Fibroblast of villous mesenchyme (primary cell): ENCODE measurements at places on chromosomes 5 and 9. TPM values are rescaled to one million over a fixed set of nuclear protein-coding genes. Genes with fewer than 3 reads are reported as not detected.

HMGCS1 gene
- total RNA-seq, result 220 and 234 TPM in 2 replicates

SAXO1 gene
- total RNA-seq, result not detected in 2 replicates

SPINK6 gene
- not detected in 2 replicates for total RNA-seq

NAIF1 gene
- total RNA-seq, result 6.8 and 10.8 TPM in 2 replicates

SPATA31A7 gene
- total RNA-seq, result not detected in 2 replicates

FOXD4L6 gene
- total RNA-seq, result under 0.01 TPM in 1 of 2 replicates, not detected in the other

WNK2 gene
- not detected in 2 replicates for total RNA-seq

TRIP13 gene
- total RNA-seq, result 16.8 and 29.8 TPM in 2 replicates

LECT2 gene
- total RNA-seq, result not detected in 2 replicates

ZNF367 gene
- total RNA-seq, result 4.8 and 5.6 TPM in 2 replicates

WHRN gene
- total RNA-seq, result 1.3 and 1.6 TPM in 2 replicates

CDH9 gene
- total RNA-seq, result not detected in 2 replicates

ARSB gene
- total RNA-seq, result 26.1 and 26.3 TPM in 2 replicates

MARCHF11 gene
- not detected in 2 replicates for total RNA-seq

ITK gene
- 1.3 TPM in 1 of 2 replicates, not detected in the other for total RNA-seq

FGF10 gene
- not detected in 2 replicates for total RNA-seq

SPARC gene
- total RNA-seq, result 1,969 and 2,230 TPM in 2 replicates

NR2F1 gene
- 29.8 and 68.3 TPM in 2 replicates for total RNA-seq

CDX1 gene
- under 0.01 and 0.64 TPM in 2 replicates for total RNA-seq

SOHLH1 gene
- total RNA-seq, result not detected in 2 replicates

BTNL9 gene
- not detected in 2 replicates for total RNA-seq

TUSC1 gene
- 6.9 and 12.2 TPM in 2 replicates for total RNA-seq

NUP155 gene
- total RNA-seq, result 32.2 and 41.9 TPM in 2 replicates

PCDHGB6 gene
- 4.2 and 4.3 TPM in 2 replicates for total RNA-seq
